ENCODE measurements at places on chromosomes 2 and 18.

DNA sequence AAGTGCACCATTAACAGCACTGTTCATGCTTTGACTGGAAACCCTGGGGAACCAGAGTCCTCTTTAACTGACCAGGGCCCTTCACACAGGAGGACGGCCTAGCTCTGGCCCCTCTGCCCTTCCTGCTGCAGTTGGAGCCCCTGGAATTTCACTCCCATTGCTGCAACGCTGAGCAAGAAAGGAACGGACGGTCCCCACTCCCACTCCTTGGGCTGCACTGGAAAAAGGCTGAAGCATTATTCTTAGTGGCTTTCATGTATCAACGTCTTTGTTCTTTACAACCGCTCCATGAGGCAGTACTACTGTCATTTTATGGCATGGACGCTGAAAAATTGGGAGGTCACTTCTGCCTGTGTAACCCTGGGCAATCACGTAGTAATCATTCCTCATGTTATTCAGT lies 9.9 kb downstream of the PDIA6 start:
- DNase-seq, result no peak

GRCh38 chr18:34061226-34061625 lies 163.5 kb downstream of the NOL4 start:
- DNase-seq, result no peak

- DNase-seq, result no peak
Observed at GRCh38 chr18:65808759-65809158, 57.9 kb downstream of the CDH7 start.

DNA sequence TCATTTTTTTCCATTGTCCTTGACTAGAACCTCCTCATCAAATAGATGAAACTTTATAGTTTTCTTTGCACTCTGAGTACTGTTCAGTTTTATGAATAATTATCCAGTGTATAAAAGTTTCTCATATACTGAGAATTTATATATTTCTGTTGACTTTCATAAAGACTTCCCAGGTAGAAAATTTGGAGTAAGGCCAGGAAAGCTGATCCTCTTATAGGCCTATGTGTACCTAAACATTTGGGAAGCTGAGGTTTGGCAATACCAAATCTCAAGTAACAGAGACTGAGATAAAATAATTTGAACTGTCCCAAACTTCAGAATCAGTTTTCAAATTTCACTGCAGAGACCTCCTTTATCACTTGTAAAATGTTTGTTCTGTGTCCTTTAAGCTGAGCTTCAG lies 43.4 kb downstream of the CCDC102B start:
- DNase-seq, result no peak

DNA sequence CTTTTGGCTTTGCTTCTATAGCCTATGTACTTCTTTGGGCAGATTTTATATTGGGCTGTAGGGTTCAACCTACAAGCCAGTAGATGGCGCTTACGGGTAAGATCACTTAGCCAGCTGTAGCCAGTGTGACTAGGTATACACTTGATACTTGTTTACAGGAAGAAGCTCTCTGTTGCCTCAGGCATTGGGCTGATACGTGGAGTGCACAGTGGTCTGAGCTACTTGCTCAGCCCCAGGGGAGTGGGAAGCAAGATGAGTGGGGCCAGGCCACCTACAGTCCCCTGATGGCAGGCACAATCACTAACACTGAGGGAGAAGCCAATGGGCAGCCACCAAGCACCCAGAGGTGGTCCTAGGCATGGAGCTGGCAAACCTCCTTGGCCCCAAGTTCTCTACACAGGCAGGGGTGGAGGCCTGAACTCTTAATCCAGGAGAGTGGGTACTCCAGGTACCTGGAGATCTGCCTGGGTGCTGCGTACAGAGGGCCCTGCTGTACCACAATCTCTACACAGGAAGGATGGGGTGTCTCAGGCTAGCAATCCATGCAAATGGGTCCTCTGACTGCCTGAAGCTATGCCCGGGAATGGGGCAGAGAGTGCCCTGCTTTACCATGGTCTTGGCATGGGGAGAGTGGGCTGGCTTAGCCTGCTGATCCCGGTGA lies 122.2 kb downstream of the NCOA1 start:
- DNase-seq, result no peak

GRCh38 chr2:226655871-226656270 lies 143.7 kb downstream of the IRS1 start:
- DNase-seq, result no peak

DNA sequence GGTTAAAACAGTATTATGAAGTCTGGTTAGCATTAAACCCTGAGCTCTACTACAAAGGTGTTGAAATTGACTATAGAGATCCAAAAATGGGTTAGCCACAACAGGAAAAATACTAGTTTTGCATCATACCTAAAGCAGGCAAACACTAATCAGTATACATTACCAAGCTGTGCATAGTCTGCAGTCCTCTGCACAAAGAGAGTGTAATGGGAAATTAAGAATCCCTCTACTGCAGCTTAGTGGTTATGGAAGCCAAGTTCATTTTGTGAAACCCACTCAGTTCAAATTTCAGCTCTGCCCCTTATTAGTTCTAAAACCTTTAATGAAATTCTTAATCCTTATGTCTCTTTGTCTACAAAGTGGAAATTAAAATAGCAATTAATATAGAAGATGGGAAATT lies 192.1 kb downstream of the MBD2 start:
- no peak for DNase-seq

DNA sequence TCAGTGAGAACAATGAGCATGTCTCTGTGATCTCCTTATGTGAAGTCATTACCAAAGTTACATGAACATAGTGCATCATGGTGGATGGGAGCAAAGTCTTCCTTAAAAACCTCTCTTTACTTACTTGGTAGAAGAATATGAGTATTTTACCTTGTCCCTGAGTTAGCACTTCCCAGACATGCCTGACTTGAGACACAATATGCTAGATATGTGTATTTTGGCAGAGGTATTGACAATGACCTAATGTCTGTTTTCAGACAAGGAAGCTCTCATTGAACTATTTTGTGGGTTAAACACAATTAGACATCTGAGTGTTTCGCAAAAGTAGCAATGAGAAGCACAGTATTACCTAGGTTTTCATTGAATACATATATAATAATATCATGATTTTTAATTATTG lies 99.1 kb upstream of the MC4R start:
- no peak for DNase-seq

- DNase-seq, result no peak
Observed at GRCh38 chr18:11268153-11268552, 118.8 kb upstream of the PIEZO2 start.

DNA sequence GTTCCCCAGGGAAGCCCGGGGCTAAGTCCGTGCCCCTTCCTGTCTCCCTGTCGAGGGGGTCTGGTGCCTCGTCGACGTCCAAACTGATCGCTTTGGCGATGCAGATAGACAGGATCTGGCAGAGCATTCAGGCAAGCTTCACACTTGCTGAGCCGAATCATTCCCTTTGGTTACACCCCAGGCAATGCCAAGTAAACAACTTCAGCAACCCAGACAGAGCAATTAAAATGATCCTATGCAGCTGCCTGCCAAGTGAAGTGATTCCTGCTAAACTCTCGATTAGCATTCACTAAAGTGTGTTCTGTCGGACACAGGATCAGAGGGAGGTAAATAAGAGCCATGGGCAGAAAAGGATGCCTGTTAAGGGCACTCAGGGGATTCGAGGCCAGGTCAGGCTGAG lies 108.2 kb upstream of the RAB12 start:
- DNase-seq, result no peak

DNA sequence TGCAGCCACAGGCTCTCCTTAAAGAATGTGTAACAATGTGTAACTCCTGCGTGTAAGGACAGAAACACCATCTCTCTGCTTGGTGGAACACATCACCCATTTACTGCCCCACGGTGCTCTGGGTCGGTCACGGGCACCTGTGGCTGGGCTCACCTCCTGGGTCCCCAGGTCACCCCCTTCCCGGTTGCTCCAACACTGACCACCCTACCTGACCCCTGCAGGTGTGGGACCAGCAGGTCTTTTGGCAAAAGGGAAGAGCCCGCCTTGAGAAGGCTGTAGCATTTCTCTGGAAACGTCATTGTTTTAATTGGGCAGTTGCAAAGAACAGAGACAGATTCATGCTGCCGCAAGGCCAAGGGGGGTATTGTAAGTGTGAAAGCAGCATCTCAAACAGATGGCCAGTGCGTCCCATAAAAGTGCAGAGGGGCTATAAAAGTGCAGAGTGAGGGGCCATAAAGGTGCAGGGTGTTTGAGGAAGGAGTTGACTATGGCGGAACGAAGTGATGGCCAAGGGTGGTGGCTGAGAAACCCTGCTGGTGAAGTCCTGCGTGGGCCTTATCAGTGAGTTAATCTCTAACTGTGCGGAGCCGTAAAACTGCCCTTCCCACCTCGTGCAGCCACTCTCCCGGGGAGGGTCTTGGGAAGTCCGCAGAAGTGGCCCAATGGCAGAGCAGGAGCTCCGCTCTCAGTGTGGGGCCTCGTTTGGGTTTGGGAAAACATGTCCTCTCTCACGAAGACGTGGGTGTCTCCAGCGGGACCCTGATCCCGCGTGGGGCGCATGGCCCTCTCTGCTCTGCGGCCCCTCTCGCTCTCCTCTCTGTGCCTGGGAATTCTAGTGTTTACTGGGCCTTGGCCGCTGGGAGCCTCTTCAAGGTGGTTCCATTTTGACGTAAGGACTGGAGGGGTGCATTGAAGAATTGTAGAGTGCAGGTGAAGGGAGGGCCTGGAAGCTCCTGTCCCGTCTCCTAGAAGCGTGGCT lies 13.7 kb upstream of the NEU4 start:
- DNase-seq, result no peak

Measured in thoracic aorta (tissue), 2 donors.